Fibroblast of skin of right quadriceps (primary cell): ENCODE measurements at places on chromosomes 2 and 18.

DNA sequence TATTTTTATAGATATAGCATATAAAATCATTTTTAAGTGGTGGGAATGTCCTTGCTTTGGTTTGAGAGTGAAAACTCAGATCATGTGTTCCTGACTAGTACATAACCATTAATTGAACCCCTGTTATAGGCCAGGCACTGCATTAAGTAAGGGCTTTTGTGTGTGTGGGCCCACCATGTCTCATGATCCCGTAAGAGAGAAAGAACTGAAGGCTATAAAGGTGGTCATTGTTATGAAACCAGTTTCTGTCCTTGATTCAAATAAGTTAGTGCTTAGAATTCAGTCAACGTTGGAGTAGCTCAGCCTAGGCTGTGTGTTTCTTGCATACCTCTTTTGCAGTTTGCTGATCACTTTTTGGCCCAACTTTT, 91.5 kb downstream of the LIMS1 start:
- no peak for DNase-seq

DNA sequence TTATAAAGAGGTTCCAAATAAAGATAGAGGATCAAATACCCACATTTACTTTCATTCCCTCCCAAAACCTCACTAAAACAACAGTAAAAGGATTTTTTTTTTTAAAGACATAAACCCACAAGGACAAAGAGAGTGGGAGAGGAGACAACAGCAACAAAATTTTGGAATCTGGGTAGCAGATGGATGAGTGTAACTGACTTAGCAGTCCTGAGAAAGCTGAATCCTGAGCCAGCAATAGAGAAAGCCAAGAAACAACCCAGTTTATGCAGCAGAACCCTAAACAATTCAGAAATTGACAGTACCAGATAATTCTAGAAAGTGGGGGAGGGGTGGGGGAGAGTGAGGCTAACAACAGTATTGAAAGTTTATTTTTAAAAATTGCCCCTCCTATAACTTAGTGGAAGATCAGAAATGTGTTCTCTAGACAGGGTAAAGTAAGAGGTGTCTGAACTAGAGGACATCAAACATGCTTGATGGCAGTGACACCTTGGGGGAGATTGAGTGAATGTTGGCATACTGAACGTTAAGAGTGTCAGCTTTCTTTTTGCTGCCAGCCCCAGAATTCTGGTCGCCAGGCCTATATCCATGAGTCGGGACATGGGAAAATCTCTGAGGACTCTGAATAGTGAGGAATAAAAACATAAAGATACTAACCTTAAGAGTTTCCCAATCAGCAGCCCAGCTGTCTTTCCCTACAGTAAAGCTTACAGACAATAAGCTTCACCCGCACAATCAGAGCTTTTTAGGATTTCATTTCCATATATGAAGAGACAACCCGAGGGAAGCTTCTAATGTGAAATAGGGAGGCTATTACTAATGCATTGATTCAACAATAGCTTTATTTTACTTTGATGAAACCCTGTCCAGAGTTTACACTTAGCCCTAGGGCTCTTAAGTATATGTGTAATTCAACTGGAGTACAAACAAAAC, 128.0 kb upstream of the ALPP start:
- DNase-seq: no peak

DNA sequence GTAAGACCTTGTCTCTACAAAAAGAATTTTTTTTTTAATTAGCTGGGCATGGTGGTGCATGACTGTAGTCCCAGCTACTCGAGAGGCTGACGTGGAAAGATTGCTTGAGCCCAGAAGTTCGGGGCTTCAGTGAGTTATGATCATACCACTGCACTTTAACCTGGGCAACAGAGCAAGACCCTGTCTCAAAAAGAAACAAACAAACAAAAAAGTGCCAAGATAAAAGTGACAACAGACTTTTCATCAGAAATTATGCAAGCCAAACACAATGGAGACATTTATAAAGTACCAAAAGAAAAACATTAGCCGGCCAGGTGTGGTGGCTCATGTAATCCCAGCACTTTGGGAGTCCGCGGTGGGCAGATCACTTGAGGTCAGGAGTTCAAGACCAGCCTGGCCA, 26.7 kb downstream of the HADHA start:
- no peak for DNase-seq

GRCh38 chr2:56729212-56729611, 545.4 kb downstream of the CCDC85A start:
- peak; percentile 28 for DNase-seq

GRCh38 chr2:128769457-128770142, 450.9 kb upstream of the HS6ST1 start:
- no peak for DNase-seq

GRCh38 chr2:237998530-237998929, 31.7 kb downstream of the UBE2F start:
- DNase-seq: no peak

DNA sequence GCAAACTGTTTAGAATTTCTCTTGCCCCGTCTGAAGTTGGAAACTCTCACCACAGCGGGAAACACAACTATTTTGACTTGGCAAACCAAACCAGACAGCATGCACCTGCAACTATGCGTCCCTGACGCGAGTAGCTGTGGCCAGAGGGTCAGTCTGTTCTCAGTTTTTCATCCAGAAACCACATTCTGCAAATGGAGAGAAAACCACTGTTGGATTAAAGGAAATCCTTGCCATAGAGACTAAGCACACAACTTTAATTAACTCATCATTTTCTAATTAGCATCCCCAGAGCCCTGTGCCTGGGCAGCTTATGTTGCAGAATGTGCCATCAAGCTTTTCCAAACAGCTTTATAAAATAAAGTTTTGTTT, 415.7 kb upstream of the TCF4 start:
- no peak for DNase-seq

- peak; percentile 30 for DNase-seq
Measured at GRCh38 chr2:207408086-207408794, 121.5 kb upstream of the CREB1 start.

DNA sequence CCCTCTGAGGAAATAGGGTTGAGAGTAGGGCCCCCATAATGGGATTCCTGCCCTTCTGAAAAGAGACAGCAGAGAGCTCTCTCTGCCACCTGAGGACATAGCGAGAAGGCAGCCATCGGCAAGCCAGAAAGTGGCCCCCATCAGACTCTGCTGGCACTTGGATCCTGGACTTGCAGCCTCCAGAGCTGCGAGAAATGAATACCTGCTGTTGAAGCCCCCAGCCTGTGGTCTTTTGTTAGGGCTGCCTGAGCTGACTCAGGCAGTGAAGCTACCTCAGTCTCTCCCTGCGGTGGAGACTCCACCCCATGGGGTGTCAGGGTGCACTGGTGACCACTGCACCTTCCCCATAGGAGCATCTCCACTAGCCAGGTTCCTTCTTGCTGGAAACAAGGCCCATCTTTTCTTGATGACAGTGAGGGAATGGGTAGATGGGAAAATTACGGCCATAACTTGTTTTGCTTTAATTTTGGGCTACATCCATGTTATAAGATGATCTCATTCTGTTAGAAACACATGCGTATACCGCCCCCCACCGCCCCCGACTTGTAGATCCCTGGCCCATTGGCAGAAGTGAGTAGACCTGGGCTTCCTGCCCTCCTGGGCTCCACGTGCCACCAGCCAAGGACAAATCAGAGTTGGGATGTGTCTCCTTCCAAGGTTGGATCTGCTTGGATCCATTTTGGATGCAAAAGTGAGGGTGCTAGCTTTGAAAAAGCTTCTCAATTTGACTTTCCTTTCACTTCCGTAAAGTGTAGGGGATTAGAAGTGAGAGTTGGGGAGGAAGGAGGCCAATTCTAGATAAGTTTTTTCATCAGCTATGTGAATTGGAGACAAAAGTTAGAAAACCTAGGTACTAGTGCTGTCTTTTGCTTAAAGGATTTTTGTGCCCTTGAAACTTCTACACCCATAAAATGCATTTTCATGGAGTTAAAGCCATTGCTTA, 42.9 kb downstream of the NCK2 start:
- DNase-seq: no peak

GRCh38 chr2:110173523-110173922, 31.3 kb downstream of the NPHP1 start:
- DNase-seq: peak; percentile 31

DNA sequence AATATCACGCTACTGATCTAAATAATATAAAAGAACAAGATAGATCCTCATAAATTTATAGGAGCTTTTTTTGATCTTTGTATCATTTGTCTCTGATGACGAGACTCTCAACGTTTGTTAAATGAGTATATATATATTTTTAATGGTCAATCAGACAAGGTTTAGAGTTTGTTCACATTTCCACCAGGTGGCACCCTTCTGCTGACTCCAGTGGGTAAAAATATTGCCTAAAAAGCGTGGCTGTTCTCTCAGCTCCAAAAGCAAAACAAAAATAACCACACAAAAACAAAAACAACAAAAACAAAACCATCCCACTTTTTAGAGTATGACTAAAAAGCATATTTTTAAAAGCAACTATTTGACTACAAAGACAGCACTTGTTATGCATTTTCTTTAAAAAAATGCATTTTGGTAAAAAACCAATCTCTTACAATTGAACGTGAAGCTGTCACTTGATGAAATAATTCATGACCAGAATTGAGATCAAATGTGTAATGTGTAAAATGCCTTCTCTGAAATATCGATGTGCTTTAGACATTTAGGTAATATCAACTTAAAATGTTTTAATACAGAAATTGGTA, 723.2 kb downstream of the DPP10 start:
- DNase-seq: peak; percentile 4

DNA sequence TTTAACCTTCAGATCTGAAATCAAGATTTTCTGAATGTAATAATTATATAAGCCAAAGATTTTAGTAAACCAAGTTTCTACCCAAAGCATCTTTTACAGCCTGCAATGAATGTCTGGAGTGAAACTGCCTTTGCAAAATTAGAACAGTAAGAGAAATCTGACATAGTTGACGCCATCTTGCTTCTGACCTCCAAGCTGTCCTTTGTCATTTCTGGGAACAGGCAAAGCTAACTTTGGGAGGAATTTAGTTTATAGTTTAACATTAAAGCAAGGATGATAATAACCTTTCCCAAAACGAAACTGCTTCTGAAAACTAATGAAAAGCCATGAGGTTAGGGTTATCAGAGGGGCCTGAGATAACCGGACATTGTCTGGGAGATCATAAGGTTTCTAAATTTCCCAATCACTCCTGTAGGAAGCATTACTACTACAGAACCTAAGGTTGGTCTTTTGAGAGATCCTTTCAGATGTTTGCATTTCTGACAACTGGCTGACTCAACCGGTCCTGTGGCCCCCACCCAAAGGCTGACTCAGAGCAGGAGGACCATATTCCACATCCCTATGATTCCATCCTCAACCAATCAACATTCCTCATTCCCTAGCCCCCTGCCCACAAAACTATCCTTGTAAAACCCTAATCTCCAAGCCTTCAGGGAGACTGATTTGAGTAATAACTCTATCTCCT, 124.5 kb downstream of the TMEM131 start:
- peak; percentile 89 for DNase-seq

- no peak for DNase-seq
Measured at GRCh38 chr2:17850151-17850550, 28.3 kb upstream of the KCNS3 start.

- no peak for DNase-seq
Measured at GRCh38 chr2:119857742-119858141, 98.0 kb downstream of the PTPN4 start.

- DNase-seq: peak; percentile 75
Measured at GRCh38 chr2:46796843-46797625, 118.6 kb downstream of the MCFD2 start.

GRCh38 chr2:230781130-230781797, 68.6 kb downstream of the CAB39 start:
- DNase-seq: peak; percentile 31

DNA sequence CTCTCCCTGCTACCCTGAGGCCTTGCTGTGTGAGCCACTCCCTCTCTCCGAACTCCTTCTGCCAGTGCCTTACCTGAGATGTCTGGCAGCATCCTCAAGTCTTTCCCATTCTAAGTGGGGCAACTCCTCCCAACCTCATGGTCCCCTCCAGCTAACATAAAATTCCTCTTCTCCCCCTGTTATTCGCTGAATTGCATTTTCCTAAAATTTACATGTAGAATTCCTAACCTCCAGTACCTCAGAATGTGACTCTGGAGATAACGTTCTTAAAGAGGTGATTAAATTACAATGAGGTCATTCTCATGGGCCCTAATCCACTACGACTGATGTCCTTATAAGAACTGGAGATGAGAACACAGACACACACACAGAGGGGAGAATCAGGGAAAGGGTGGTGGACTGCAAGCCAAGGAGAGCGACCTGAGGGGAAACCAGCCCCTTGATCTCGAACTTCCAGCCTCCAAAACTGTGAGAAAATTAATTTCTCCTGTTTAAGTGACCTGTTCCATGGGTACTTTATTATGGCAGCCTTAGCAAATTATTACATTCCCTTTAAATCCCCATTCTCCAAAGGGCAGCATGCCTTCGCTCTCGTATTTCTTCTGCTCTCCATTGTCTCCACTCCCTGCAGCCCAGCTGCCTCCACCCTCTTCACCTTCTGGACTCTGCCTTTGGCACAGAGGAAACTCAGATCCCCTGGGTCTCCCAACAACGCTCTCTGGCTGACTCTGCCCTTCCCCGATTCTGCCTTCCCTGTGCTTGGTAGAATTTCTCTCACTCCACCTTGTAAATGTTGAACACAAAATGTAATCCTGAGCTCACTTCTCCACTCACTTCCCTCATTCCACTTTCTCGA, 70.5 kb downstream of the TGIF1 start:
- no peak for DNase-seq

DNA sequence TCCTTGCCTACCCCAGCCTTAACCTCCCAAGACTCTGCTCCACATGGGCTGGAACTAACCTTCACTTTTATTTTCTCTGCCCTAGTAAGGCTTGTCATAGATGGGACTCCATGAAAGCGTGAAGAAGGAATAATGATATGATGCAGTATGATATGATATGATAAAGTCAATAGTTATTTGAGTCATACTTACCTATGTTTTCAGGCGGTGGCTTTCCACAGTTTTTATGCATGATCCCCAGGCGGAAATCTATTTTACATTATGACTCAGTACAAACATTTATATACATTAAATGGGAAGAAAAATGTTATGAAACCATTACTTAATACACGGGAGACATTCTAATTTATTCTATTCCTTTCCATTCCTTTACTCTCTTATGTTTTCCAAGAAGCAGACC, 5.6 kb downstream of the ACMSD start:
- no peak for DNase-seq

DNA sequence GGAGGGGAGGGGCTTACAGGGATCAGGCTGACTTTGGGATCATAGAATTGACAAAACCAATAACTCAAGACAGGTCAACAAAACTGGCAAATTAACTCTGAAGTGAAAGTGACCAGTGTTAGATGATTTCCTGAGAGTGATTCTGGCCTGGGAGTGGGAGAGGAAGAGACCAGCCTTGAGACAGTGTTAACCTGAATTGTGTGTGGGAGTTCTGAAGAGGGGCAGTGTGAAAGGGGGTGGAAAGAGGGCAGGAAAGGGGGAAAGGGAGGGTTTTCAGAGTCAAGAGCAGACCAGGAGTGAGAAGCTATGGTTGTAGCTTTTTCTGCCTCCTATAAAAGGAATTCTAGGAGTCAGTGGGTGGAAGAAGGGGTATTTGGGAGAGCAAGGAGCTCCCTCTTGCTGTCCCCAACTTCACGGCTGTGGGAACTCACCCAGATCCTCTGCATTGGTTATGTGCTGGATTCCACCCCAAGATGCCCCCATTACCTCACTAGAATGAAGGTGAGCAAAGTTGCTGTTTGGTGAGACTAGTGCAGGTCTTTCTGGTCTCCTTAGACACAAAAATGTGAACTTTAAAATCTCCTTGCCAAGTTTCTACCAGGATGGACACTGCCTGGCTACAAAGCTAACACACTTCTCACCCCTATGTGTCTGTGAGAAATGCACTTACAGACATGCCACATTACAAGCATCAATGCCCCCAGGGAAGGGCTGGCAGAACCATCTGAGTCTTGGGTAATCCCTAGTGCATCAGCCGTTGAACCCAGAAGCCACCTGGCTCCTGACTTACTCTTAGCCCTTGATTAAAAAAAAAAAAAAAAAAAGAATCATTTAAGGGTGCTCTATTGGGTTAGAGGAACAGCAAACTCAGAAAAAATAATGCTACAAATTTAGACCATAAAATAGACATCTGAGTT, 61.6 kb downstream of the BMP10 start:
- DNase-seq: no peak
